Forelimb muscle (tissue), 1 donor: ENCODE measurements at places on chromosomes 2 and 18.

DNA sequence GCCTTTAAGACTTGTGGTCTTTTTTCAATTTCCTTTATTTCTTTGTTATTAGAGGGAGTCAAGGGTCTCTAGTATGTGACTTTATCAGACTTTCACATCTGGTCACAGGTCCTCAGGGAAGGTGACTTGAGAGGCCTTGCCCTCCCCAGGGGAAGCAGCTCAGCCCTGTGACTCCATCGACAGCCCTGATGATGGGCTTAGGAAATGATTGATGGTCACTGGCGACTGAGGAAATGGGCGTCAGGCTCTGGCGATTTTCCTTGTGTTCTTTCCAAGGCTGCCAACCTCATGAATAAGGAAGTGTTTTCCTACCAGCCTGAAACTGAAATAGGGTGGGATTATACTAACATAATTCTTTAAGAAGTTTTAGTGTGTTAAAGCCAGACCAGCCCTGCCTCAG, 21.1 kb downstream of the SERPINE2 start:
- no peak for DNase-seq

- DNase-seq: no peak
Measured at GRCh38 chr2:40213071-40213470, 238.8 kb downstream of the SLC8A1 start.

DNA sequence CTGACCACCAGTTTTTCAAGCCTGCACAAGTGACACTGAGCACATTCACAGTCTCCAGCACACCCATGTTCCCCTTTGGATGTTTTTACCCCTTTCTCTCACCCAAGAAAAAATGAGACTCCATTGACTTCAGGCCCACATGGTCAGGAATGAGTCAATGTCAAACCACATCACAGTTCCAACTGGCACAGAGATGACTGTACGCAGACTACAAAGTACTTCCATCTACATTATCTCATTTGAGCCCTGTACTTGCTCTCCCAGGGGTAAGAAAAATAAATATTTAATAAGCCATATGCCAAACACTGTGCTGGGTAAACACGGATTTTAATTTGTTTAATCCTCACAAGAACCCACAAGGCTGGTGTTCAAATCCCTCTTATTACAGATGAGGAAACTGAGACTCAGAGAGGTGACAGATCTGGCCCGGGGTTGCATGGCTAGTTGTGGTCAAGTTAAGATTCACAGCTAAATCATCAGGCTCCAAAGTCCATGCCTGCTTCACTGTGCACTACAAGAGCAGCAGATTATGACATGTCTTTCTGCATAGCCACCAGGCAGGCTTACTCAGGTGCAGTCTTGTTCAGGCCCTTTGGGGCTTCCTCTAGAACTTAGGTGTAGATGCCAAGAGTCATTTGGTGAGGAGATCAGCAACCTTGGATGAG, 106.1 kb downstream of the TXNL1 start:
- no peak for DNase-seq

DNA sequence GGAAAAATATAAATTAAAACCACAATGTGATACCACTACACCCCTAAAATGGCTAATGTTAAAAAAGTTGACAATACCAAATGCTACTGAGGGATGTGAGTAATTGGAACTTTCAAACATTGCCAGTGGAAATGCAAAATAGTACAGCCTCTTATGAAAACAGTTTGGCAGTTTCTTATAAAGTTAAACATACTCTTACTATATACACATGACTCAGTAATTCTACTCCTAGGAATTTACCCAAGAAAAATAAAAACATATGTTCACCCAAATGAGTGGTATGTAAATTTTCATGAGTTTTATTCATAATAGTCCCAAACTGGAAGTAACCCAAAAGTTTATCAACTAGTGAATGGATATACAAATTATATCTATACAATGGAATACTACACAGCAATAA, 228.0 kb downstream of the CYP26B1 start:
- no peak for DNase-seq

DNA sequence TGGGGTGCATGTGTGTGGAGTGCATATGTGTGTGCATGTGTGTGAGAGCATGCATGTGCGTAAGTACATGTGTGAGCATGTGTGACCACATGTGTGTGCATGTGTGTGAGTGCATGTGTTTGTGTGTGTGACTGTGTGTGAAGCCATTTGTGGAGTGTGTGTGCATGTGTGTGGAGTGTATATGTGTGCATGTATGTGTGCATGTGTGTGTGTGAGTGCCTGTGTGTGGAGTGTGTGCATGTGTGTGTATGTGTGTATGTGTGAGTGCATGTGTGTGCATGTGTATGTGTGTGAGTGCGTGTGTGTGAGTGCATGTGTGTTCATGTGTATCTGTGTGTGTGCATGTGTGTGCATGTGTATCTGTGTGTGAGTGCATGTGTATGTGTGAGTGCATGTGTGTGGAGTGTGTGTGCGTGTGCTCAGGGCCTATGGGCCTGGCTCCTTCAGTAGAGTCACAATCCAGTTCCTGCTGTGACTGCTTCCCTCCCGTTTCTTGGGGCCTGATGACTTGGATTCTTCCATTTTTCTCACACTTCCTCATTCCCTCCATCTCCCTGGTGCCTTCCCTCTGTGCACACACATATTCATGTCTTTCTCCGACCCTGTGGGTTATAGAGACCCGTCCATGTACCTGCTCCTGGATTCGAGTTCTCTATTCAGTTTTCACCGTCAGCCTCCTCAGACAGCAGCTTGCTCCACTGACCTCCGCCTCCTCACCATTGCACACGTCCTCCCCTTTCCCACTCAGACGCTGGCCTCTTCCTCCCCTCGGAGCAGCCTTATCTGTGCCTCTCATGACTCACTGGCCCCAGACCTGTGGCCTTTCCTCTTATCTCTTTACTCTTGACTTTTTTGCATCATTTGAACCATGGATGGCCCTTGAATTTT, 25.2 kb downstream of the TOGARAM2 start:
- DNase-seq: no peak

DNA sequence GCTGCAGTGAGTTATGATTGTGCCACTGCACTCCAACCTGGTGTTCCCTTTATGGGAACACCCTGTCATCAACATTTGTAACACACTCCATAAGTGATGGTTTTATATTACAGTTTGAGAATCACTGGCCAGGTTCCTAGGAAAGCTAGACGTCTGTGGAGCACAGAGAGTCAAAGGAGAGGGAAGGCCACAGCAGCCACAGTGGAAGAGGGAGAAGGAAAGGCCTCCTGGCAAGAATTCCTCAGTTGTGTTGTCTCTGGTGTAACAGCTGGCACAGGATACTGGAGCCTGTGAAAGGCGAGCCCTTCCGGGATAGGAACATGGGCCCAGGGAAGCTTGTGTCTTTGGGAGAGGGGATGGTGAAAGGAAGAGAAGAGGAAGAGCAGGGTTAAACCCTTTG, 360.5 kb upstream of the PIK3C3 start:
- DNase-seq: no peak

- DNase-seq: no peak
Measured at GRCh38 chr2:112217854-112218253, 37.0 kb downstream of the ZC3H8 start.

DNA sequence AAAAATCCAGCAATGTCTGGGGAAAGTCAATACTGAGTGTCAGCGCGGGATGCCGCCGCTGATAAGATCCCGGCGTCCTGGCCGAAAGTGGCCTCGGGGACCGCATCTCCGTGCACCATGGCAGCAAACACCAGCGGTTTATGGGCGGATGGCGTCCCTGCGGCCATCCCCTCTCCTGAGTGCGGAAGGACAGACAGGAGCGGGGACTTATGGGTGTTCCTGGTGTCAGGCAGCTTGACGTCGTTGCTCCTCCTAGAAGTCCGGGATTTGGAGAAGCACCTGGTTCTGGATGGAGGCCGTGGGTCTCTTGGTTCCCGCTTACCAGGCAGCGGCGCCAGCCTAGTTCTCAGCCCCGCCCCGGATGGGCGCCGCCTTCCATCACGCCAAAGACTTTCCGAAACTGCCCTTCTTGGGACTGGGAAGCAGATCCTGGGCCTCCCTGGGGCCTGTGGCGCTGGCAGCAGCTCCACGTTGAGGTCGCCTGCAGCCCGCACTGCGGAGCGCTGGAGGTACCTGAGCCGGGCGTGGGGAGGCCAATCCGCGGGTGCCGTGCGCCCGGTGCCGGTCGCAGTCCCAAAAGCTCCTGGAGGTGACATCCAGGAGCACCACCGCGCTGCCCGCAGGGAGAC, 119.1 kb downstream of the CCDC74A start:
- no peak for DNase-seq

- no peak for DNase-seq
Measured at GRCh38 chr2:218856167-218856895, 3.3 kb upstream of the WNT6 start.

- DNase-seq: no peak
Measured at GRCh38 chr2:105808423-105809096, 63.8 kb downstream of the NCK2 start.

DNA sequence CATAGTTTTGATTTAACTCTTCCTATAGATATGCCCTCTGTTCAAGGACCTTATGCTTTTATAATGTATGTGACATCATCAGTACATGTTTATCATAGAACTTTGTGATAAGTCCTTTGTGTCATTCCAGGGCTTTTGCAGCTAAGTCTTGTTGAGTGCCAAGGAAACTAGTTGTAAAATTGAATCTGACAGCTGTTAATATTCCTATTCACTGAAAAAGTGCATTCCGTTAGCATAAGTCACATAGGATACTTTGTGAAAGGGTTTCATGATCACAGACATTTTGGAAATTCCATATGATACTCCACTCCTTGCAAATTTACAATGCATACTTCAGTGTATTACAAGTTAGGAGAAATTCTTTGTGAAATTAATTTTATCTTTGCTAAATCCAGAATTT, 503.4 kb downstream of the CCDC85A start:
- DNase-seq: no peak

- no peak for DNase-seq
Measured at GRCh38 chr18:40882468-40882867, 1072.6 kb upstream of the PIK3C3 start.
